ENCODE measurements at places on chromosomes 2 and 18.

DNA sequence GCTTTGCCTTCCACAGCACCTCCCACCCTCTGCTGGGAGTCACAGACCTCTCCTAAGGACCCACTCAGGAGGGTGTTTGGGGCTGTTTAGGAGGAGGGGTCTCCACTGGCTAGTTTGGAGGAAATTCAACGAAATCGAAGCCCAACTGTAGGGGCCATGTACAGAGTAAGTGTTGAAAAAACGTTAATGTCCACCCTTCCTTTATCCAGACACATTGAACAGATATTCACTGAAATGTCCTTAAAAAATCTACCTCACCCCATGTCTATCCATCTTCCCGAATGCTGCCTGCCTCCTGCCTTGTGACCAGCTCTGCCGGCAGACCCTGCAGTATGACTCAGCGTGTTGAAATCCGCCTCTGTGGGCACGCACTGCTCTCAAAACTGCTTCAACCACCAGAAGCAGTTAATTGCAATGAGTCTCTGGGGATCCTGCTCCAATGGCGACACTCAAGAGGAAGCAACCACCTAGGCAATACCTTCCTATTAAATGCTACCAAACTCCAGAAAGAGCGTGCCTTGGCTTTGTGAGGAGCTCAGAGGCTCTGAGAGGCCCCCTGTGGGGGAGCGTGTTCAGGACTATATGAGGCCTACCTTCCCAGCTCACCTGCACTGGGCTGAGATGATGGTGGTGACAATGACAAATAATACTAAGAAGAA, 61.4 kb upstream of the RTN4 start:
- DNase-seq, result no peak

GRCh38 chr2:119111115-119111975, 47.2 kb downstream of the C1QL2 start:
- no peak for DNase-seq

DNA sequence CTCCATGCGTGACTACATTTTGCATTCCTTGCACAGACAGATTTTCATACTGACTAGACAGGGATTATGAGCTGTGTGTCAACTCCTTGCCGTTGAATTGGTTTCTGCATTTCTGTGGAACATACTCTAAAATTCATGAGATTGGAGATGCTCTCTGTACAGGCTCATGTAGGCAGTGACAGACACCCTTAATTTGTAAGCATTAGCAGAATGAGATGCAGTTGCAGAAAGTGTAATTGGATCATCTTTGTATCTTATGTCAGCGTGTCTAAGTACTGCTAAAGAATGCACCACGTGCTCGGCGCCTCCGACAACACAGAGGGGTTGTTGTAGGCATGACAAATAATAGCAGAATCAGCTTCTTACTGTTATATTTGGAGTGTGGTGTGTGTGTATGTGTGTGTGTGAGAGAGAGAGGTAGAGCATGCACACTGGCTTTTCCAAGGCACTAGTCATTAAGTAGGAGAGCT, 212.4 kb downstream of the CMPK2 start:
- no peak for DNase-seq

GRCh38 chr2:180038997-180039396, 31.9 kb upstream of the CWC22 start:
- DNase-seq, result no peak

DNA sequence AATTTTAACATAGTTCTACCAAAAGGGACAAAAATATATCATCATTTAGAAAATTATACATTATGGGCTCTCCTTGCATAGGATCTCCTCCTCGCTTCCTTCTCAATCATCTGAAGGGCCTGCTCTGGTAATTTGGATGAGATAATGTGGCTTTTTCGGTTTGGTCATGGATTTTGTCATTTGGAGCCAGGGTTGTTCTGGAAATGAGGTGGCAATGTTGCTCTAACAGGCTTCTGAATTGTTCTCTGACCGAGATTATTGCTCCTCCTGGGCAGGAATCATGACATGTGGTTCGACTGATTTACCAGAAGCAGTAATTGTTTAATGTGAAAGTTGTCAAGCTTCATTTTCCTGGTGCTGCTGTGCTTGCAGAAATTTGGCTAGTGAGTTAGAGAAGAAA, 194.7 kb upstream of the ERBB4 start:
- no peak for DNase-seq

DNA sequence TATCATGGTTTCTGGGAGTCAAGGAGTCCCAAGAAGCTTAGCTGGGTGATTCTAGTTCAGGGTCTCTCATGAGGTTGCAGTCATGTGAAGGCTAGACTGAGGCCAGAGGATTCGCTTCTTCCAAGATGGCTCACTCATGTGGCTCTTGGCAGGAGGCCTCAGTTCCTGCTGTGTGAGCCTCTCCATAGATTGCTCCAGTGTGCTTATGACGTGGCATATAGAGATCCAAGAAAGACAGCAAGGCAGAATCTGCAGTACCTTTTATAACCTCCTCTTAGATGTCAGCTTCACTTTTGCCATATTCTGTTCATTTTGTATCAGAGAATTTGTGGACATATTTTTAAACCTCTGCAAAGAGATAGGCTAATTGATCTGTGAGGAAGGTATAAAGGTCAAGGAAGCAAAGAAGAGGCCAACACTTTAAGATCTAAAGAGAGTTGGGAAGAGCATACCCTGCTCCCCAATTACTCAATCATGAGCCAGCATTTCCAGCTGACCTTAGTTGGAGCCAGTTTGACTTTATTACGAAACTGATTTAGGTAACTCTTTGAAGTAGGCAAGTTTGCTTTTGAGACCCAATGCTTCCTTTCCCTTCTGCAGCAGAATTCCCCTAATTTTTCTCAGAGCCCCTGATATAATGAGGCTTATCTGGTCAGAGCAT, 134.7 kb downstream of the EML6 start:
- no peak for DNase-seq

DNA sequence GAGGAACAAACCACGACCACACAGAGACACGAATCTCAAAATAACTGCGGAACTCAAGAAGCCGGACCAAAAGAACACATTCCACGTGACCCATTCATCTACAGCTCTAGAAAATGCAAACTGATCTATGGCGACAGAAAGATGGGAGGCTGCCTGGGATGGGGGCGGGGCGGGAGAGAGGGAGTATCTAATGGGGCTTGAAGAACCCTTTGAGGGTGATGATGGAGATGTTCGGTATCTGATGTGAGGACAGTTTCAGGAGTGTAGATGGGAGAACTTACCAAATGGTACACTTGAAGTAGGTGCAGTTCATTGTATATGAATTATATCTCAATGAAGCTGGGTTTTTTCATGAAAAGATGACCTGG, 34.6 kb upstream of the KLF11 start:
- no peak for DNase-seq

DNA sequence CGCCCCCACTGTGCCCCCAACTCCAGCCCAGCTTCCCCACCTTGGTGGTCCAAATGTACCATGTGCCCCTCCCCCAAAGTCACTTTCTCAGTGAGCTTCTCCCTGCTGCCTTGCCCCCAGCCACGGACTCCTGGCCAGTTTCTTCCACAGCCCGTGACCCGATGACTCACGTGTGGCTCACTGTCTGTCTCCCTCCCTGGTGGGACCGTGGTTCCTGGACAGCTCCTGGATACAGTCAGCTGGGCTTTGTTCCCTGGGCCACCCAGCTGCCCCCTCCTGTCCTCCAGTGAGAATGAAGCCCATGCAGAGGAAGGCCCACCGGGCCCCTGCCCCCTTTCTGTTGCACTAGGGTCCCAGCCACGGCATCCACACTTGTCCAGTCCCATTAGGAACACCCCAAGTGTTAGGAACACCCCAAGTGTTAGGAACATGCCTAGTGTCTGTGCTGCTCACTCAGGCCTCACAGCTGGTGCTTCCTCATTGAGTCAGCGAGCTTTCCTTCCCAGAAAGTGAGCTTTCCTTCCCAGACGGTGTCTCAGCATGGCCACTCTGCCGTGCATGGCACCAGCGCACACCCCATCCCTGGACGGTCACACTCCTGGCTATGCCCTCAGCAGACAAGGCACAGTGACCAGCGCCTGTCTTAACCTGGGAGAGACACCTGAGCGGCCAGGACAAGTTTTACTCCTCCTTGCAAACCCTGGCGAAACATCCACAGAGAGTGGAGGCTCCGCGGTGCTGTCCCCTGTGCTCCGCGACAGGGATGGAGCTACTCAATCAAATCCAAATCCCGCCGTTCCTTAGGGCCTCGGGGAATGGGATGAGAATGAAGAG, 44.8 kb upstream of the CTDP1 start:
- no peak for DNase-seq

GRCh38 chr18:36047521-36047920, 19.8 kb downstream of the RPRD1A start:
- no peak for DNase-seq

GRCh38 chr2:29659178-29659577, 262.2 kb downstream of the ALK start:
- DNase-seq, result no peak

- DNase-seq, result no peak
Measured at GRCh38 chr2:108589372-108589771, 55.1 kb downstream of the LIMS1 start.

- no peak for DNase-seq
Measured at GRCh38 chr2:232348936-232349335, 29.6 kb upstream of the ALPP start.

- DNase-seq, result no peak
Measured at GRCh38 chr2:204834716-204835384, 289.6 kb downstream of the PARD3B start.

DNA sequence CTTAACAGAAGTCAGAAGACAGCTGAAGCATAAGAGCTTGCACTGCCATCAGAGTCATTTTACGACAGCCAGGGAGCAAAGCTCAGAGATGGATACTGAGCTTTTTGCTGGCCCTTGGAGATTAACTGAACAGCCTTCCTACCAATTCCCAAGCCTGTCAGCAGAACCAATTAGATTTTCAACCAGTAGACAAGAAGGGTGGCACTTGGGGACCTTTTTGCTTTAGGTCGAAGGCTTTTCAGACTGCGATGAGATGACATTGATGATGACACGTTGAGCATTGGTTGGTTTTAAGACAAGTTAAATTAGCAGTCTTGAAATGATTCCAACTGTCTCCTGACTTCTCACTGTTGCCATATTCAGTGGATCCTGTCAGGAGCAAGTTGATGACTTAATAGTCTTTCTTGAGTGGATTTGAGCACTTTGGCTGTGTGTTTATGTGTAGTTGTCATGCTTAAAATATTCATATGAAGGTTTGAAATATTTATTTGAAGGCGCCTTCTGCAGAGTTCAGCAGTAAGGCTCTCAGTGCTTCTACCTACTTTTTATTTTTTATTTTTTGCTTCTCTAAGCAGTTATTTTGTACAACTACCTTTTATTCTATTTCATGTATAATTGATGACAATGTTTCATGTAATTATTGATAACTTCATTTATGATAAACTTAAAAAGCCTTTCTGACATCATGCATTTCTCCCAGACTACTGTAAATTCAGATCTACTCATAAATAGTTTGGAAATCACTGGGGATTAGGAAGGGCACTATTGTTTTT, 256.7 kb downstream of the CAMKMT start:
- DNase-seq, result no peak

- no peak for DNase-seq
Measured at GRCh38 chr2:226905718-226906117, 69.9 kb downstream of the RHBDD1 start.

- DNase-seq, result no peak
Measured at GRCh38 chr2:109098251-109098920, 30.6 kb upstream of the SH3RF3 start.

- DNase-seq, result no peak
Measured at GRCh38 chr2:138274421-138275291, 226.9 kb upstream of the SPOPL start.

DNA sequence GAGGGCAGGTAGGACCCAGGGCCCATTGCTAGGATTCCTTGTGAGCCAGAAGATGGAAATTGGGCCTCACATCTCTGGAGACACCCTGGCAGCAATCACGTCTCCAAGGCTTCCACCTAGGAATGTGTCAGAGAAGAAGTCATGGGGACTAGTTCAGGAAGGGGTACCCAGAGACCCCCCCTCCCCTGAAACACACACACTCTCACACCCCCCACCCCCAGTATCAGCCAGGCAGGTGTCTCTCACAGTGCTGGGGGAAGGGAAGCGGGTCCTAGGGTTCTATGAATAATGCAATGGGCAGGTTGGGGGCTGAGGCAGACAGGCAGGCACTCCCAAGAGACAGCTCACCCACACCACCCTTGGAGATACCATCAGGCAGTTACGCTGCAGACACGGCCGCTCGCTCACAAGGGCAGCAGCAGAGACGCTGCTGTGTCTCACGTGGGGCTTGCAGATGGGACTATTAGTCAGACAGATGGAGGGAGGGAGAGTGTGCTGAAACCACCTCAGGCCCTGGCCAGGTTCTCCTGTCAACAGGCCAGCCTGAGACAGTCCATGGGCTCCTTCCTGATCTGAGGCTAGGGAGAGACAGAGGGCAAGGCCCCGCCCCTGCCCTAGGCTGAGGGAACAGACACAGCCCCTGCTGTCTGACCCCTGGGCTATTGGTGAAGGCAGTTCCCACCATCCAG, 134.6 kb downstream of the CYP26B1 start:
- DNase-seq, result no peak

- no peak for DNase-seq
Measured at GRCh38 chr18:9631814-9632496, 17.6 kb upstream of the PPP4R1 start.

- DNase-seq, result no peak
Measured at GRCh38 chr2:68936427-68936826, 16.3 kb downstream of the GKN2 start.

- DNase-seq, result no peak
Measured at GRCh38 chr2:85936421-85937068, 47.8 kb upstream of the ST3GAL5 start.

- DNase-seq, result peak; percentile 13
Measured at GRCh38 chr2:141611176-141611571, 519.6 kb downstream of the LRP1B start.

GRCh38 chr2:9543557-9543956, 12.1 kb downstream of the ADAM17 start:
- DNase-seq, result no peak

DNA sequence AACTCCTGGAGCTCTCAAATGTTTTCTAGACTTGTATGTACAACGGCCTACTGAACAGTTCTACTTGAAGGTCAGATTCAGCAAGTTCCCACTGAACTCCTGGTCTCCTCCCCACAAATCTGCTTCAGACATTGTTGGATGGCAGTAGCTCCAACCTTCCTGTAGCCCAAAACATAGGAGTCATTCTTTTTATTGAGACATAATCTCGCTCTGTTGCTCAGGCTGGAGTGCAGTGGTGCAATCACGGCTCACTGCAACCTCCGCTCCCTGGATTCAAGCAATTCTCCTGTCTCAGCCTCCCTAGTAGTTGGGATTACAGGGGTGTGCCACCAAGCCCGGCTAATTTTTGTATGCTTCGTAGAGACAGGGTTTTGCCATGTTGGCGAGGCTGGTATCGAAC, 47.3 kb downstream of the QPCT start:
- DNase-seq, result no peak

DNA sequence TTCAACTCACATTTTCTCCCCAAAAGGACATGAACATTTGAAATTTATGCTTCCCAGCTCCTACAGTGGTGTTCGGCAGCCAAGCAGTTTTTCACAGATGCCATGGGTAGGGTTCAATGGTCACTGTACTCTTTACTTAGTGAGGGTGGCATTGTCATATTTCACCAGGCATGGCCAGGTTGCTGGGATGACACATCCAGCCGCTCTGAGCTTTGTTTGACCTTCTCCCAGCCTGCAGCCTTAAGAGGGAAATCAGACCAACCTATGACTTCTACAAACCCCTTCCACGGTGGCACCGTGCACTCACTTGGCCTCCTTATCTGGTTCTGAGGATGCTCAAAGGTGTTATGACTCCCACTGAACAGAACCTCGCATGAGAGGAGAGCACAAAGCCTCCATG, 108.4 kb upstream of the SH3BP4 start:
- DNase-seq, result no peak

- DNase-seq, result no peak
Measured at GRCh38 chr2:53939656-53940055, 31.1 kb downstream of the PSME4 start.

GRCh38 chr2:21330786-21331391, 207.1 kb downstream of the TDRD15 start:
- DNase-seq, result no peak

All from hindlimb muscle (tissue), 1 donor.